ENCODE measurements at places on chromosomes 1 and 21.

DNA sequence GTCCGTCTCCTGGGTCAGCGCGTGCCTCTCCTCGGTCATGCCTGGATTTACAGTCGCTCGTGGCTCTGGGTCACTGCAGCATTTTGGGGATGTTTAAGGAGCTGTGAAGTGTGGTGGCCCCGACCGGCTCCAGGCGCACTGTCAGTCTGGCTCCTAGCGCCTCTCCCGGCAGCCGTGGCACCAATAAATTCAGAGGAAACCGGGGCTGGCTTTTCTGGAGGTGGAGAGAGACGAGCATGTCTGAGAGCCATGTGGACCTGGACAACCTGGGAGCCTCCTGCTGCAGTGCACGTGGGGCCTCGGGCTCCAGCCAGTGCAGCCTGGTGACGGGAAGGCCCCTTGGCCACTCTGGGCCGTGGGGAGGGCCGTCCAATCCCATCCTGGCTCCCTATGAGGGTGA is 17.1 kb downstream of the PLCH2 start:
- DNase-seq = no peak

- no peak for DNase-seq
These were observed 730 bp downstream of the ZCCHC17 start for GRCh38 chr1:31297277-31298247.

DNA sequence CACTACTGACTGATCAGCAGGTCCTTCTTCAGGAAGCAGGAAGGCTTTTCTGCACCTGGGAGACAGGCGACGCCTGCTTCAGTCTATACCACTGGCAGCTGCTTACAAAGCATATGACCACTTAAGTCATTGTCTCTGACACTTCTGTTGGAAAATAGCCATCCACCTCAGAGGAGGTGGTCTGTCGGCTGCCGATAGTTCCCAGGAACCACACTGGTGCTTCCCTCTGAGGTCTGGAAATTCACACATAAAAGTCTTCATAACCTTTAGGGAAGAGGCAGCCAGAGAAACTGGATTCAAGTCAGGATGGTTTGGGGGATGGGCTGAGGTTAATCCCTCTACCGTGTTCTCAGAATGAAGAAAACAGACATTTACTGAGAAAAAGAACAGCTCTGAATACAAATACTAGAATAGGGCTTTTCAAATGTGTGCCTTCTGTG is 15.6 kb upstream of the SRP9 start:
- no peak for DNase-seq

GRCh38 chr1:95115708-95116137 is 1.4 kb upstream of the TLCD4 start:
- DNase-seq = no peak

DNA sequence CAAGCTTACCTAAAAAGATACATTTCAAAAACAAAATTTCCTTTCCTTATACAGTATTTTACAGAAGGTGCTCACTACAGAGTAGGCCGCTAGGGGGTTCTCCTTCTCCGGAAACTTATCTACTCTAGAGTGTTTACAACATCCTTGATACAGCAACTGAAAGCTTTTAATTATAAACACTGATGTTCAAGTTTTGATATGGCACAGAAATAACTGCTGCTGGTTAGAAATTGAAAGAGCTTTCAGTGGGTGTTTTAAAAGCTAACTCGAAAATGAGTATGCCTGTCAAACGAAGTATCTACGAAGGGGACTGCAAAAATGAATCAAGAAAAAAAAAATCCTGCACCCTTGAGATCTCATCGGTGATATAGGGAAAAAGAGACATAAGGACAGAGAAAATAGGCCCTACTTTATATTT is 1.0 kb downstream of the YOD1 start:
- no peak for DNase-seq

GRCh38 chr1:30336550-30337323 is 386.6 kb downstream of the MATN1 start:
- no peak for DNase-seq

- no peak for DNase-seq
These were observed 155.9 kb upstream of the PALMD start for GRCh38 chr1:99490031-99490430.

DNA sequence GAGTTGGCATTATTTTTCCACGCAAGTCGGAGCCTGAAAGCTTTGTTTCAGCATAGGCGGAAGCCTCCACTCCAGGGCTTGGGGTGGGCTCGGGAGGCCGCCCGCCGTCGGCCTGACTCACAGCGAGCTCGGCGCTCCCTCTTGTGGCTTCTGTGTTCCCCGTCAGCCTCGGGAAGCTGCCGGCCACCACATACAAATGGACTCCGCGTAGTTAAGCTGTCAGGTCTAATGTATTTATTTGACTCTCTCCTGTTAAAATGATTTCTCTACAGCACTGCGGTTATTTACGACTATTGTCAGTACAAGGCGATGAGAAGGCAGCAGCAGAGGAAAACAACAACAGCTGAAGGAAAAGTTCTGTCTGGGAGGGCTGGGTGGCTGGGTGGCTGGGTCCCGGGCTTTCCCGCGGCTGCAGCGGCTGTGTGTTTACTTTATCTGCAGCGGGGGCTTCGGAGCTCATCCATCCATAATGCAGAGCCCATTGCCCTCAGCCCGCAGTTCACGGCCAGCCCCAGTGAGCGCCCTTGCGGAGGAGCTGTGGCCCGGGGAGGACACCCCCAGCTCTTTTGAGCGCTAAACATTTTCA is 375.7 kb upstream of the CAMK1G start:
- DNase-seq = peak; percentile 66

DNA sequence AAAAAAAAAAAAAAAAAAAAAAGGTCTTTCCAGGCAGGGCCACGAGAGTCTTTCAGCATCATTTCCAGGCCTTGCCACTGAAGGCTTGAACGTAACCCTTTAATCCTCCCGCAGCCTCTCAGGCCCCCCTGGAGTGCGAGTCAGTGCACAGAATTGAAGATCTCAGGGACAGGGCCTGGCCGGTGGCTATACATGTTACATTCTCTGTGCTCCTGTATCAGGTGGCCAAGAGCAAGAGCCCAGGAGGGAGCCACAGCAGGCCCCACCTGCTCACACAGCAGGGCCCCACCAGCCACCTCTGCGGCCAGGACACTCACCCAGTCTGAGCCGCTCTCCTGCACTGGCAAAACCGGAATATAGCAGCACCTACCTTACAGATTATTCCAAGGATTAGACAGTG is 34.1 kb upstream of the SLC25A33 start:
- no peak for DNase-seq

DNA sequence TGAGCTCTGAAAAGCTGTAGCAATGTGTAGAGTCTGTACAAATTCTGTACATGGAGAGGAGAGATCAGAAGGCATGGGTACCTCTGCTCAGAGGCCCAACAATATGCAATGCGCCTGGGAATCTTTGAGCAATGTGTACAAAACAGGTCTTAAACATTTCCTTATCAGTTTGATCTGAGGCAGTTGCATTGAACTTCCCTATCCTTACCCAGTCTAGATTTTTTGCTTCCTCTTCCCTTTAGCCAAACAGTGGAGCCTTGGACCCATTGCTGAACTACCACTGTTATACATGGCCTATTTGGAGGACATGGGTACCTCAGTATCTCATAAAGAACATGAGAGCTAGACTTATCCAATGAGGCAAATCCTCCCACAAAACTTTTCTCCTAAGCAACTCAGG is 12.6 kb upstream of the MNDA start:
- DNase-seq = no peak

GRCh38 chr1:84089465-84089864 is 54.6 kb upstream of the PRKACB start:
- DNase-seq = no peak

- DNase-seq = no peak
These were observed 58.3 kb downstream of the ZNF648 start for GRCh38 chr1:182003025-182003725.

DNA sequence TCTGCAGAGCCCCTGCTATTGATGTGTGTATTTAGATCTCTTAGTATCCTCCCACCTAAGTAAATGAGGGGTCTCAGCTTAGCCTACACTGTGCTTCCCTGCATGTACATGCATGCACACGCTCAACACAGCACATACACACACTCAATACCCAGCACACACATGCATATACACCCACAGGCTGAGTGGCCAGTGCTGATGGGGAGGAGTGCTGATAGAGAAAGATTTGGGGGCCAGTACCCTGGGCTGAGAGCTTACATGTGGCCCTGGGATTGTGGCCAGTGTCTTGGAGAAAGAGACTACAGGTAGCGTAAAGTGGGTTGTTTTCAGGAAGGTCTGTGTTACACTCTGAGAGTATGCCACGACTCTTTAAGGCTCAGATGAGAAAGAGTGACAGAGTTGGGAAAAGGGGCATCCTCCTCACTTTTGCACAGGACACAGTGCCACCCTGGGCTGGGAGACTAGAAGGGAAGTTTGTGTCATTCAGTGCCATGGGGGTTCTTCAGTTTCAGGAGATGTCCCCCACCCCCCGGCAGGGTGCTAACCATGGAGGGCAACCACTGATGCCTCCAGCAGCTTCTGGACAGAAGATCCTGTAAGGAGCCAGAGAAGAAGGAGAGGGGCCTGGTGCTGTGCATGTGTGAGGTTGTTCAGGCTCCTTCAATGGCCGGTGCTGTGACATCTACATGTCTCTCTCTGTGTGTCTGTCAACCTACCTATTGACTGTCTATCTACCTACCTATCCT is 166.8 kb downstream of the RHOU start:
- DNase-seq = peak; percentile 32

GRCh38 chr1:221612047-221612777 is 129.7 kb downstream of the DUSP10 start:
- DNase-seq = peak; percentile 62

- DNase-seq = no peak
These were observed 2.5 kb downstream of the HPCAL4 start for GRCh38 chr1:39688706-39689105.

DNA sequence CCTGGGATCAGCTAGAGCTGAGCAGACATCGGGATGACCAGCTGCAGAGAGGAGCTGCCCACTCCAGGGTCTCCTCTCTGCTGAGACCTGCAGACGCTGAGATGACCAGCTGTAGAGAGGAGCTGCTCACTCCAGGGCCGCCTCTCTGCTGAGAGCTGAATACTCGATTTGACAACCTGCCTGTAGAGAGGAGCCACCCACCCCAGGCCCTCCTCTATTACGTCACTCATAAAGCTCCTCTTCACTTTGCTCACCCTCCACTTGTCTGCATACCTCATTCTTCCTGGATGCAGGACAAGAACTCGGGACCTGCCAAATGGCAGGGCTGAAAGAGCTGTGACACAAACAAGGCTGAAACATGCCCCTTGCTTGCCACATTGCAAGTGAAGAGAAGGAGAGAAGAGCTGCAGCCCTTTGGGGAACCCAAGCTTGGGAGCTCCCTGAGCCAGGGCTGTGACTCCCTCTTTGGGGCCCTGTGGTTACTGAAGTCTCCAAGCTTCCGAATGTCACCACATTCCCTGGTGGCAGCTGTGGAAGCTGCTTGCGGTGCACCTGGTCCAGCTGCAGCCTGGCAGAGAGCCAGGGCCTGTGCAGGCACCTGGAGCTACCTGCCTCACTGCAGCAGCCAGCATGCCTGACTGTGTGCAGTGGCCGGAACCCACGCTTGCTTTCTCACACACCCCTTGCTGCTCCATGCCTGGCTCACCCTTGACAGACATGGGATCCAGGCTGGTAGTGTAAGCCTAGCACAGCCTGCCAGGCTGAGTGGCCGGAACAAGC is 59.6 kb downstream of the CC2D1B start:
- no peak for DNase-seq

- DNase-seq = no peak
These were observed 206.4 kb upstream of the SGIP1 start for GRCh38 chr1:66327588-66327987.

- DNase-seq = peak; percentile 56
These were observed 2.2 kb downstream of the CAMK1G start for GRCh38 chr1:209585672-209586071.

DNA sequence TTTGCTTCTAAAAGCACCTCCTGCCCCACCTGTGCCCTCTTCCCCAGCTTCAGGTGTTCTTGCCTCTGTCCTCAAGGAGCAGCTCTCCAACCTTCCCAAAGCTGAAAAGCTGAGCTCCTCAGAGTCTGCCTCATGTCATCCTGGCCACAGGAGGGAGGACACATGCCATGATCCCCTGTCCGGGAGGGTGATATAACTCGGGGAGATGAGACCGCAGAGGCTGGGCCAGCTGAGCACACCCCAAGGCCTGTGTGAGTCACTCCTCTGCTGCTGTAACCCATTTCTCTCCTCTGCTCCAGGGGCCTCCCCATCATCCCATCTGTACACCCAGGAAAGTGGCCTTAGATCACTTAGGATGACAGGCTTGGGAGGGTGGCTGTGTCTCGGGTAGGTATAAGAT is 49.8 kb downstream of the EPHB2 start:
- no peak for DNase-seq

GRCh38 chr1:28815533-28816185 is 3.7 kb downstream of the OPRD1 start:
- no peak for DNase-seq

DNA sequence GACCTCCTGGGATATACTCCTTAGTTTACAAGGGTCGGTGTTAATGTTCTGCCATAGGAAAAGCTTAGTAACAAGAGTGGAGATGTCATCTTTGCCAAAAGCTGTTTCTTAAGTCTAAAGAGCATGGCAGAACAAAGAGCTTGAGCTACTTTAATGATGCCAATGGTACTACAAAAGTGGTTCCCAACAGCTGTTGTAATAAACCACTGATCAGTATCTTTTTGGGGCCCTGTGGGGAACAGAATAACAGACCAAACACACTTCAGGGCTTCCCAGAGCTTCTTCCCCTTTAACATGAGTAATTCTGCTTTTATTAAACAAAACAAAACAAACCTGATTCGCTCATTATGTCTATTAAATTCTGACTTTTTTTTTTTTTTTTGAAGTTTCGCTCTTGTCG is 116.3 kb downstream of the NCAM2 start:
- no peak for DNase-seq

- DNase-seq = no peak
These were observed 23.6 kb upstream of the DDX59 start for GRCh38 chr1:200693327-200693726.
